GF-D8 (cell line): ENCODE measurements at places on chromosomes 2 and 18.

GRCh38 chr2:59777120-59777519 is 776.3 kb downstream of the BCL11A start:
- no peak for DNase-seq

GRCh38 chr2:84856787-84857186 is 24.1 kb downstream of the TRABD2A start:
- no peak for DNase-seq

- no peak for DNase-seq
Observed at GRCh38 chr2:86020984-86021383, 84.7 kb downstream of the POLR1A start.

DNA sequence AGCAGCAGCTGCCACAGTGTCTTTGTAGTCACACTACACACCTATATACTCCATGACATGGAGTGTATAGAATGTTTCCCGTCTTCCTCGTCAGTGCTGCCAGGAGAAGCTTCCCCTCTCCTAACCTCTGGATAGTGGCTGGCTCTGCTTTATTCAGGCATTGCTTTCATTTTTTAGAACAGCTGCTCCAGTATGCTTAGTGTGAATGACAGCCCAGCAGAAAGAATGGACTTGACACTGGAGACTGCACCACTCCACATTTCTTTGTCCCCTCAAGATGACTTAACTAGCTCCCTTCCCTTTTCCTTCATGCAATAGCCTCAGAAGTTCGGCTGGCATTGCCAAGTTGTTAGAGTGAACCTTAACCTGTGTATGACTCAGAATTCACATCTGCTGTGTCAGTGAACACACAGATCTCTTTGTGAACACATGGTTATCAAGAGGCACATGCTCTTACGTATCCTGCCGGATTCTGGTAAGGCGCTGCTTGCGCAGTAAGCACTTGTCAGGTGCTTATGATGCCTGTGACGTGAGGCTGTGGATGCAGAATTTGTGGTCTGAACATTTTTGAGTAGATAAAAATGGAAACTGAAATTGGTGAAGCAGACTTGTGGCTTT is 73.9 kb downstream of the NEDD4L start:
- no peak for DNase-seq

DNA sequence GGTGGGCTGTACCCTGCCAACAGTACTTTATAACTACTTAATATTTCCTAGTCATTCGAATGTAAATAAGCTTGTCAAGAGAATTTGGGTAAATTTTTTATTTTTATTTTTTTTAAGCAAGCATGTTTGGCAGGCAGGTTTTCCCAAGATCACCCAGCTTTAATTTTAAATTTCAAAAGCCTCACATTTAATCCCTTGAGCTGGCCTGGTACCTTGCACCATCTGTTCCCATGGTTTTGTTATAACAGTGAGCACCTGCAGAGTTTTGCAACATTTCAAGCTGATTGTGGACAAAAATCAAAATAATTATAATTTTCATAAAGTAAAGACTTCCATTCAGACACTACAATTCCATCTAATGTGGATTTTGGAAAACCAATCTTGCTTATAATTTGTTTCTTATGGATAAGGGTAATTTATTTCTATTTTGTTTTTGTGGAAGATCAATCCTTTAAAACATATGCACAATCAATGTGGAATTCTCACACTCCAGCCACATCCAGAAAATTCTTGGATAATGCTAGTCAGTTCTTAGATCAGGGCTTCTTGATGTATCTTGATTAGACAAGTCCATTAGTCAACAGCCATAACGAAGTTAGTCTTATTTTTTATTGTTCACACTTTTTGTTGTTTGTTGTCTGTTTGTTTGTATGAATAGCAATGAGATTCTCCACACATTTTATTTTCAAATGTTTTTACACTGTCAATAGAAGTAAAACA is 689.3 kb downstream of the NR4A2 start:
- DNase-seq: no peak

DNA sequence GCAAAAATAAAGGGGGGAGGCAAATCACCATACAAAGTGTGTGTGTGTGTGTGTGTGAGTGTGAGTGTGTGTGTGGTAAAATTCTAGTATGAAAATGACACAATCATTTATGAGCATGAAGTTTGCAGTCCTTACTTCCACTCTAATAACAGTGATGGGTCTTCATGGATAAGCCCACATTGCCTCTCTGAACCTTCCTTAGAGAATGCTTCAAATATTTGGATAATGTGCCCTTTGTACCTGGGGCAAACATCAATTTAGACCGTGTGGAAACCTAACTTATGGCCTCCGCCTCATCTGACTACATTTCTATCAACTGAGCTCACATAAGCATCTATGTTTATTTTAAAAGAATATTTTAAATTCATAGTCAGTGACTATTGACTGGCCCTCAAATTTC is 3.7 kb downstream of the SCN9A start:
- no peak for DNase-seq

- DNase-seq: no peak
Observed at GRCh38 chr2:242056785-242057184, 187.3 kb downstream of the RTP5 start.

DNA sequence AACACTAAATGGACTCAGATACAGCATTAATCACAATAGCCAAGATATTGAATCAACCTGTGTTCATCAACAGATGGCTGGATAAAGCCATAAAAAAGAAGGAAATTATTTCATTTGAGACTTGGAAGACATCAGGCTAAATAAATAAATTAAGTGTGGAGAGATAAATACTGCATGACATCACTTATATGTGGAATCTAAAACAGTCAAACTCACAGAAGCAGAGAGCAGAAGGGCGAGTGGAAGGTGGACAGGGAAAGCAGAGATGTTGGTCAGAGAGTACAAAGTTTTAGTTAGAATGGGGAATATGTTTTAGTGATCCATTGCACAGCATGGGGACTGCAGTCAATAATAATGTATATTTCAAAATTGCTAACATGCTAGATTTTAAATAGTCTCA is 207.2 kb downstream of the VAPA start:
- no peak for DNase-seq

GRCh38 chr18:5895876-5896740 is 786 bp upstream of the TMEM200C start:
- no peak for DNase-seq

DNA sequence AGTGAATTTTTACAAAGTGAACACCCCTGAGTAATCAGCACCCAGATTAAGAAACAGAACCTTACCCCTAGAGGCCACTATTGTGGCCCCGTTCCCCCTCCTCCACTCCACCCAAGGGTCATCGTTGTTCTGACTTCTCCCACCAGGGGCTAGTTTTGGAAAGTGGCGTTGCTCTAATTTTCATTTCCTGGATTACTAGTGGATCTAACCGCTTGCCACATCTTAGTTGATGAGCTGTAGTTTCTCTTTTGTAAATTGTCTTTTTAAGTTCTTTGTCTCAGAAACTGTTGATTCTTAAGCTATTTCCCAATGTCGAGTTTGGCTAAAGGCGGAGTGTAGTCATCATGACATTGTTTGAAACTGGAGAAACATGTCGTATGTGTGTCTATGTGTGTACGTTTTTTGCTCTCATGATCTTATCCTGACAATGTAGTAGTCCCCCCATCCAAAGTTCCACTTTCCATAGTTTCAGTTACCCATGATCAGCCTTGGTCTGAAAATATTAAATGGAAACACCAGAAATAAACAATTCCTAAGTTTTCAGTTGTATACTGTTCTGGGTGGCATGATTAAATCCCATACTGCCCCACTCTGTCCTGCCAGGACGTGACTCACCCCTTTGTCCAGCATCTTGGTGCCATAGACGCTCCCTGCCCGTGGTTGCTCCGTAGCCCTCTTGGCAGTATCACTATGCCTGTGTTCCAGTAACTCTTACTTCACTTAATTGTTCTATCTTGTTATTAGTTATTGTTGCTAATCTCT is 71.0 kb upstream of the SP3 start:
- no peak for DNase-seq

DNA sequence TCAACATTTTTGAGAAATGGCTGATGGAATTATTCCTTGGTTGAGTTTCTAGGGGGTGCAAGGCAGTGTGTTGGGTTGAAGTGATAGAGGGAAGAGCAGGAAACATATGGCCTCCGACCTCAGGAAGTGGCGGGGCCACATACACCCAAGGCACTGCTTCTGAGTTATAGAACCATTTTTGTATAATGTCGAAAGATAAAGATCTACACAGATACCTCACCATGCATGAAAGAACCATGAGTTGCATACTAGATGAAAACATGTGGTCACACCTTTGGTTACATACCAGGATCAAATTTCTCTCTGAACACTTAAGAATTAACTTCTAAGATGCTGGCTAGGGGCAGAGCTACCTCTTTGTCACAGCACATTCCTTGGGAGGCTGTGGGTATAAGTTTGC is 23.2 kb downstream of the LAMA3 start:
- peak; percentile 51 for DNase-seq

GRCh38 chr2:202479090-202479489 is 103.0 kb downstream of the BMPR2 start:
- DNase-seq: no peak

GRCh38 chr2:16628314-16628713 is 37.3 kb downstream of the CYRIA start:
- DNase-seq: no peak

DNA sequence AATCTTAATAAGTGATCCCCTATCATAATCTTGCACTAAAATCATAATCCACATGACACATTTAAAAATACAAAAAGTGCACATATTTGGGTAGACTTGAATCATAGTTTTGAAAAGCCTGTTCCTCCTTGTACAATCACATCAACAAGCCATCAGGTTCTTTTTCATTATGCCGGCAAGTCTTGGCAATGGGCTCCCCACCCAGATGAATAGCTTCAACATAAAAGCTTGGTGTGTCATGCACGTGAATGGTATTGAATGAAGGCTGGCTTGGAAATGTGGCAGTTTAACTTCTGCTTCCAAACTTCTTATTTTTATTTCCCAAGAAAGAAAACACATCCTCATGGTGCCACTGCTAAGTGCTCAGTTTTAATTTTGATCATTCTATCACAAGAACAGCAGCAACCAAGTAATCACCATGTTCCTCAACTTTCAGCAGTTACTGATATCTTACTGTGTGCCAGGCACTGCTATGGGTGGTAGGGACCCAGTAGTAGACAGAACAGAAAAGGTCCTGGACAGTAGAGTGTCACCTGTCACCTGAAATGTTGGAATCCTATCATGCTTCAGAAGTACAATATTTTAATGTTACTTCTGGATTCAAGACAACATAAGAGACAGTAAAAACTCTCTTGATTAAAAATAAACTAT is 89.9 kb downstream of the AP1S3 start:
- DNase-seq: no peak

- DNase-seq: no peak
Observed at GRCh38 chr18:62850619-62851306, 135.4 kb downstream of the PHLPP1 start.

GRCh38 chr2:232328516-232329460 is 49.8 kb upstream of the ALPP start:
- DNase-seq: no peak

- peak; percentile 19 for DNase-seq
Observed at GRCh38 chr2:73939419-73939818, 12.7 kb downstream of the DGUOK start.

DNA sequence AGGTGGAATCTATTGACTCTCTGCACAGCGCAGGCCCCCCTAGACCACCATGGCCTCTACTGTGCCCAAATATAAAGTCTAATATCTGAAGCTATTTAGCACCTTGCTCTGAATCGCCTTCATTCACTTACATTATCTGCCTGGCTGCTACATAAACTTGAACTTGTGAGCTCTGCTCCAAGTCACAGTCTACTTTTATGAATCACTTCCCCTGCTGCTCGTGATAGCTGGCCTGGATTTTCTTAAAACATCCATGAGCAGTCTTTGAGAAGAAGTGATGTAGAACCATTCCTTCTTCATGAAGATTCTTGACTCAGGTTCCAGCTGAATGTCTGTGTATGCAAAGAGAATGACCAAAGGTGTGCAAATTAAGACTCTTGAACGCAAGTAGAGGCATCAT is 359.5 kb downstream of the RND3 start:
- no peak for DNase-seq
